ENCODE measurements at places on chromosomes 3 and 15.

DNA sequence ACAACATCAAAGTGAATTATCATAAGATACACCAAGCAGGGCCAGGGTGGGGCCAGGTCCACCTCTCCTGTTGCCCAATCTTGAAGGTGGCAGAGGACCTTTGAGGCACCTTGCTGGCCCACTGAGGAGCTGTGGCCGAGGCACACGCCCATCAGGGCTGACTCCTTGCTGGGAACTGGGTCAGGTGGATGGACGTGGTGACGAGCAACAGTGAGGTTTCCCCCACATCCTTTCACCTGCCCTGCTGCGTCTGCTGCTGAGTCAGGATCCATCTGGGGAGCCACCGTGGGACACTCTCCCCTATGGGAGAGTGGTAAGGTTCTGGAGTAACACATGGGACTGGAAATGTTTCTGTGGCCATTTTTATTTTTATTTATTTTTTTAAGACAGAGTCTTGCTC lies 17.3 kb upstream of the FURIN start:
- no peak for DNase-seq

- DNase-seq, result no peak
Measured at GRCh38 chr3:20648294-20648693, 462.3 kb upstream of the SGO1 start.

DNA sequence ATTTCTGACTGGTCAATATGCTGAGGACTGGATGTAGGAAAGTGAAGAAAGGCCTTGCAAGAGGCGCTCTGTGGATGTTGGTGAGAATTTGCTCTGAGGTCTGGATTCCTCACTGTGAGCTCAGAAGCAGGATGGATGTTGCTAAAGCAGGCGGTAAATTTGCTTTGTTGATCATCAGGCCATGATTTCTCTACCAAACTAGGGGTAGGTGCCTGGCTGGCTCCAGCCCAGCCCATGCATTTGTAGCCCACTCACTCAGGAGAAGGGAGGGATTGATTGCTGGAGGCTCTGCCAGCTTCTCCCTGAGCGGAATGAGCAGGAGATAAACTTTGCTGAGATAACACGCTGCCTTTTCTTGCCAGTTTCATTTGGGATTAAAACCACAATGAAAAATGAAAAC lies 44.3 kb upstream of the NTRK3 start:
- no peak for DNase-seq

- no peak for DNase-seq
Measured at GRCh38 chr3:170256597-170256996, 34.4 kb downstream of the PRKCI start.

- no peak for DNase-seq
Measured at GRCh38 chr3:106824856-106825255, 552.4 kb upstream of the CCDC54 start.

GRCh38 chr15:34336991-34337556 lies 507 bp downstream of the SLC12A6 start:
- DNase-seq, result no peak

GRCh38 chr15:53351373-53351772 lies 408.1 kb downstream of the WDR72 start:
- no peak for DNase-seq

DNA sequence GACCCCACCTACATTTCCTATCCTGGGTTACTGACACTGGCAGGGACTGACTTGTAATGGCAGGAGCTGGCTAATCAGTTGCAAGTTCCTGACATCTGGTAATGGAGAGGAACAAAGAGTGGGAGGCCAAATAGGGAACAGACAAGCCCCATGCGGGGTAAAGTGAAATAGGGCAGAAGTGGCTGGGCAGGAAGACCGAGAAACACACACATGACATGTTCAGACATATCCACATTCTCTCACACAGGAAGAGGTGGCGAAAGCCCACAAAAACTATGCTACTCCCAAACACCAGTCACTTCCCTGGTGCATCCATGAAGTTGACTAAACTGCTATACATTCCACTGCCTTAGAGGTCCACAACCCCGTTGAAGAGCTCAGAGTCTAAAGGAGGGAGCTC lies 394.1 kb upstream of the TBL1XR1 start:
- DNase-seq, result no peak

- no peak for DNase-seq
Measured at GRCh38 chr3:146823622-146824021, 218.5 kb upstream of the PLSCR5 start.

DNA sequence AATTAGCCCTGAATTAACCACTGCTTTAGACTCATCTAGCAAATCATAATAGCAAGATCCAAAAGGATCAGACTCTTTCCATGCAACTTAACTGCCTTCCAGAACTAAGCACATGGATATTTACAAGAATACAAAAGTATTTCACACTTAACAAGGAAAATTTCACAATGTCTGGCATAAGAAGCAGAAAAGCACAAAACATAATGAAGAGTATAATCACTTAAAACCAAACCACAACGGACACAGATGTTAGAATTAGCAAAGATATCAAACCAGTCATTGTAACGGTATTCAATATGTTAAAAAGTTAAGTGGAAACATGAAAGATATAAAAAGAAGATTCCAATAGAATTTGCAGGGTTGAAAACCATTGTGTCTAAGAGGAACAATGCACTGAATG lies 51.5 kb upstream of the COL6A6 start:
- no peak for DNase-seq

DNA sequence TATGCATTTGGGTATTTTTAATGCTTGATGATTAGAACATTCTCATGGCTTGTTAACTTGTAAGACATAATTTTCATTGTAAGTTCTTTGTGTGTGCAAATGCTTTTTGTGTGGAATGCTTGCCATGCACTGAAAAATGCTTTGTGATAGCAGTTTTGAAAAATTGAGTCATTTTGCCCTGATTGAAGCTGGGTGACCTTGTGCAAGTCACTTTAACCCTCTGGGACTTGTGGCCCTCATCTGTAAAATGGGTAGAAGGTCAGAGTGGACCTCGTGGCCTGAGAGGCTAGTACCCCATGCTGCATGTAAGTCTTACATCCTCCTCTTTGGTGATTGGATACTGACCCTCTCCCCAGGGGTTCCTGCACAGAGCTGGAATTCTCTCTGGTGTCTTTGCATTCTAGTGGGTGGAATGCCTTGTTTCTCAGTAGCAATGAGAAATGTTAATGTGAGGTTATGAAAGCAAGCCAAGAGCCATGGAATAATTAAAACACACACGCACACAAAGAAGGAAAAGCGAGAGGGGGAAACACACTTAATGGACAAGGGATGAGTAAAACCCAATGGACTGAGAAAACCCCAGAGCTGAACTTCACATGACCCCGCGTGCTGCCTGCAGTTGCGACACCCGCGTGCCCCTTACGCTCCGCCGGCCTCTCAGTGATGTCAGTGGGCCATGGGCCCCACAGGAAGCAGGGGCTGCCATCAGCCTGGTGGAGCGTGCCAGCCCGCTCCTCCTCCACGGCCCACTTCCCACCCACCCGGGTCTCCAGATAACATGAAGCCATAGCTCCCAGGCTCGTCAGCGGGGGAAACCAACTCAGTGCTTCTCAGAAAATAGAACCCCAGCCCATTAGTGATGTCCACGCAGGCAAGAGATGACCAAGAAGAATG lies 44.0 kb downstream of the SMAD3 start:
- DNase-seq, result no peak

DNA sequence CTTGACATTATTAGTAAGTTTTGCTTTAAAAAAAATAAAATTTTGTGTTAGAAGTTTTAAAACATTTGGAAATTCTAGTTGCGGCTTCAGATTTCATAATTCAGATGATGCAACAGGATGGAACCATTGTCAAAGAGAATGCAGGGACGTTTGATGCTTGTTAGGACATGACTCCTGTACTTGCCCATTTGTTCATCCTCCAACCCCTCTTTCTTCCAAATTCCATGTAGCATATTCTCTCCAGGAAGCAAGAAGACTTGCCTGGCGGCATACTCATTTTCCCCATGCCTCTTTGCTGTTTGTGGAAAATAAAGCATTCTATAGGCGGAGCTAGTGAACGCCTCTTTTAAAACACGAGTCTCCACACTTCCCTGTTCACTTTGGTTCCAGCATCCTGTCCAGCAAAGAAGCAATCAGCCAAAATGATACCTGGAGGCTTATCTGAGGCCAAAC lies at the start of gene CSTA:
TSS of gene CSTA (plus strand) at position 378 of the 453 bp plus-strand sequence. CDS start at position 423, 45 bp downstream.
- no peak for DNase-seq

DNA sequence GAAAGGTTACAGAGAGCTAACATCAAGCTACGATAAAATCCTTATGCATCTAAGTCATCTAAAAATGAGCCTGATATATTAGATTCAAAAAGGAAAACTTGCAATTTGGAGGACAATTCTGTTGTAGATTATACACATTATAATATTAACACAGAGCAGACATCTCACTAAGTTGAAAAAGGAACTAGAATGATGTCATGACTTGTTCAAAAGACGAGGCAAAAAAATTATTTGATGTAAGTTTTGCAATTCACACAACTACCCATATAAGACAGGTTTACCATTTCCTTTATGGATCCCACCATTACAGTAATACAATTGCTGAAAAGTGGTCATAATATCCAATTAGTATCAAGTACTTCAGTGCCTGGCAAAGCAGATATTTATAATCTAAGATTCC lies 15.9 kb downstream of the SATB1 start:
- no peak for DNase-seq

DNA sequence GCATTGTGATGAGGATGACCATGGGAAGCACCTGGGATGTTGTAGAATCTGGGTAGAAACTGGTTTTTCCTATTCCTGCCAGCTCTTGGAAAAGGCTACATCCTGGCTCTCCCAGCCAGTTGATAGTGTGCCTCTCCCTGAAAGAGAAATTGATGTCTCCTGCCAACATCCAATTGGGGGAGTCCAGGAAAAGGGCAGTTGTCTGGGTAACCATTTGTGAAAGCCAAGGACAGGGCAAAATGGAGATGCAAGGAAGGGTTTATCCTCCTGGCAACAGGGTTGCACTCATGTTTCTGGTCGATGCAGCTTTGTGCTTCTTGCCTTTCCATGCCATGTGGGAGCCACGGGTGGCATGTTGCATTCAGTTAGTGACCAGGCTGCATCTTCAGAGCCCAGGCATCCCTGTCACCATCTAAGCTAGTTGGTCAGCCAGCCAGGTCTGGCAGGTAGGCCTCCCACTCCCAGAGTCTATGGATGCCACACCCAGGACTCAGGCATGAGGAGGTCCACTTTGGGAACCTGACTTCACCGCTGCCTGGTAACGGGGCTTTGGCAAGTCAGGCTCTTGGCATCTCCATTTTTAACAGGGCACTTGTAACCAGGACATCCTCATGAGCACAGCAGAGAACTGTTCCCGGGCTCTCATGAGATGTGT lies 153.5 kb downstream of the DNAJB8 start:
- DNase-seq, result no peak

- DNase-seq, result peak; percentile 53
Measured at GRCh38 chr3:151085889-151086483, 522 bp downstream of the MED12L start.

- no peak for DNase-seq
Measured at GRCh38 chr15:48360841-48361240, 29.6 kb downstream of the DUT start.

- peak; percentile 32 for DNase-seq
Measured at GRCh38 chr3:2921903-2922302, 188.3 kb downstream of the IL5RA start.

GRCh38 chr15:91908391-91908790 lies 54.9 kb downstream of the SLCO3A1 start:
- DNase-seq, result no peak

DNA sequence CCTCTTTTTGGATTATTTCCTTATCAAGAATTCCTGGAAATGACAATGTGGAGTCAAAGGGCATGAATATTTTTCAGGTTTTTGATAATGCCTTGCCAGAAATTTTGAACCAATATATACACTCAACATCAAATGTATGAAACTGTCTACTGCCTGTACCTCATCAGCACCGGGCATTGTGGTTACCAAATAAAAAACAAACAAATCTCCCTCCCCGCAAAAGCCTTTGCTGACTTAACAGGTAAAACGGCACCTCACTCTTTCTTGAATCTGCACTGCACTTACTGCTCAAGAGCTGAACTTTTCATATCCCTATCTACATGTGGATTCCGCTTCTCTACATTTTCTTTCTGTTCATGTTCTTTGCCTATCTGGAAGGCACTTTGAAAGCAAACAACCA lies 134.5 kb upstream of the PRICKLE2 start:
- DNase-seq, result no peak

DNA sequence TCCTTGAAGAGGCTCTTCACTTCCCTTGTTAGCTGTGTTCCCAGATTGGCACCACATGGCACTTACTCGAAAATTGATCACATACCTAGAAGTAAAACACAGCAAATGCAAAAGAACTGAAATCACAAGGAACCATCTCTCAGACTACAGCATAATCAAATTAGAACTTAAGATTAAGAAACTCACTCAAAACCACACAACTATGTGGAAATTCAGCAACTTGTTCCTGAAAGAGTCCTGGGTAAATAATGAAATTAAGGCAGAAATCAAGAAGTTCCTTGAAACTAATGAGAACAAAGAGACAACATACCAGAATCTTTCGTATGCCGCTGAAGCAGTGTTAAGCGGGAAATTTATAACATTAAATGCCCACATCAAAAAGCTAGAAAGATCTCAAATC lies 566.3 kb upstream of the TGFBR2 start:
- no peak for DNase-seq

GRCh38 chr3:11703146-11703545 lies 59.4 kb upstream of the VGLL4 start:
- no peak for DNase-seq

- DNase-seq, result no peak
Measured at GRCh38 chr15:80461356-80462095, 57.3 kb downstream of the ARNT2 start.

DNA sequence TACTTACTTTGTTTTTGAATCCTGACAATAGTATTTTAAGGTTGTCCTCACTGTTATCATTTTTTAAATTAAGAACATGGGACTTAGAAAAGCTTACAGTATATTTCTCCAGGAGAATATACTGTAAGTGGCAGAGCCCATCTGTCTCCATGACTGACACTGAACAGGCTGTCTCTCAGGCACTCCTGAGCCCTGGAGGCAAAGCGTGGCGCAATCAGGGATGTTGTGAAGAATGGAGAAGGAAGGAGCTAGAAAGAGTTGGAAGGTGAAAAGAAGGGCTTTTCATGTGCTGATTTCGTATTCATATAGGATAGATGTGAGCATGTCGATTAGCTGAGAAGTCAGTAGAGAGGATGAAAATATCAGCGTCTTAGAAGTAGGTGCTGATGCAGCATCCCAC lies 41.5 kb downstream of the FGF12 start:
- DNase-seq, result no peak

GRCh38 chr3:31181661-31182060 lies 287.2 kb upstream of the GADL1 start:
- DNase-seq, result no peak

DNA sequence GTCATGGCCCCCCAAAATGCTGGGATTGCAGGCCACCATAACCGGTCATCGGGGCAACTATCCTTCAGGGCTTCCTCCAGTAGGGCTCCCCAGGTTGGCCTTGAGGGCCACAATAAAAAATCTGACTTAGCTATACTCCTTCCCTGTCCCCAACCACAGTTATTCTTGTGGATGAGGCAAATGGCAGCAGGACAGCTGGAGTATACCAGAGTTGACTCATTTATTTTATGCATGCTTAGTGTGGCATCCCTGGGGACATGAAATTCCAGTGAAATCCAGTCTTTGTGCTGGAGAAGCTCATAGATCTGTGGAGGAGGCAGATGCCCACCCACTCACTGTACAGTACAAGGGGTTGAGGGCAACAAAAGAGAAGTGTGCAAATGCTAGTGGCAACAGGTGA lies 109.5 kb downstream of the RORA start:
- DNase-seq, result no peak

- peak; percentile 84 for DNase-seq
Measured at GRCh38 chr15:76206325-76206976, 104.8 kb downstream of the ETFA start.

GRCh38 chr3:47475029-47475569 lies 642 bp downstream of the SCAP start:
- DNase-seq, result no peak

- DNase-seq, result no peak
Measured at GRCh38 chr3:159364511-159364910, 562.7 kb downstream of the MFSD1 start.
